NCI-H2107 (cell line): ENCODE measurements at places on chromosomes 16 and 17.

DNA sequence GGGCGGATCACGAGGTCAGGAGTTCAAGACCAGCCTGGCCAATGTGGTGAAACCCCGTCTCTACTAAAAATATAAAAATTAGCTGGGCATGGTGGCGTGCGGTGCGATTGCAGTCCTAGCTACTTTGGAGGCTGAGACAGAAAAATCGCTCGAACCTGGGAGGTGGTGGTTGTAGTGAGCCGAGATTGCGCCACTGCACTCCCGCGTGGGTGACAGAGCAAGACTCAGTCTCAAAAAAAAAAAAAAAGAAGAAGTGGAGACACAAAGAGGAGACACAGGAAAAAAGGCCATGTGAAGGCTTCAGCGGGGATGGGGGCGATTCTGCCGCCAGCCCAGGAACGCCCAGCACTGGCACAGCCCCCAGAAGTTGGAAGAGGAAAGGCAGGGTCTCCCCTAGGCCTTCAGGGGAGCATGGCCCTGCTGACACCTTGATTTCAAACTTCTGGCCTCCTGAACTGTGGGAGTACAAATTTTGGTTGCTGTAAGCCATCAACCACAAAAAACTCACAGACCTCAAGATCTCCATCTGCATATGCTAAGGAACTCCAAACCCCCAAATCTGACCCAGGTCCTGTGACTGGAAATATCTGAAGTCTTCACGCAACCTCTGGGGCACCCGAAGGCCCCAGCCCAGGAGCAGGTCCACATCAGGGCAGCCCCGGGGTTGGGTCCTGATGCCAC, 7.0 kb downstream of the SGSH start:
- no peak for DNase-seq

DNA sequence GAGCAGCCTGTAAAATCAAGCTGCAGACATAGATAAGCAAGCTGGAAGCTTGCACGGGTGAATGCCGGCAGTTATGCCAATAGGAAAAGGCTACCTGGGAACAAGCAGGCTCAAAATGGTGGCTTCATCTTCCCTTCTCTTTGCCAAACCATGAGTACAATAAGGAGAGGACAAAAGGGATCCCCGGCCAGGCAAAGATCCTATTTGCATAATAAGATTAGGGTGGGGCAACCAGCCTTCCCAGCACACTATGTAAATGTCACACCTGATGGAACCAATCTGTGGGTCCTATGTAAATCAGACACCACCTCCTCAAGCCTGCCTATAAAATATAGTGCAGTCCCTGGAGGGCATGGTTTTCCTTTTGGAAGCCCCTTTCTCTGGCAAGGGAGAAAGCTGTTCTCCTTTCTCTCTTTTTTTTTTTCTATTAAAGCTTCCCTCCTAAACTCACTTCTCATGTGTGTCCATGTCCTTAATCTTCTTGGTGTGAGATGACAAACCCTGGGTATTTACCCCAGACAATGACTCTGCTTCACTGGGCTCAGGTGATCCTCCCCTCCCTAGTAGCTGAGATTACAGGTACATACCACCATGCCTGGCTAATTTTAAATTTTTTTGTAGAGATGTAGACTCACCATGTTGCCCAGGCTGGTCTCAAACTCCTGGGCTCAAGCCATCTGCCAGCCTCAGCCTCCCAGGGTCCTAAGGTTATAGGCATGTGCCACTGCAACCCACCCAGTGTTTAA, 44.2 kb downstream of the PSMD12 start:
- DNase-seq: no peak

DNA sequence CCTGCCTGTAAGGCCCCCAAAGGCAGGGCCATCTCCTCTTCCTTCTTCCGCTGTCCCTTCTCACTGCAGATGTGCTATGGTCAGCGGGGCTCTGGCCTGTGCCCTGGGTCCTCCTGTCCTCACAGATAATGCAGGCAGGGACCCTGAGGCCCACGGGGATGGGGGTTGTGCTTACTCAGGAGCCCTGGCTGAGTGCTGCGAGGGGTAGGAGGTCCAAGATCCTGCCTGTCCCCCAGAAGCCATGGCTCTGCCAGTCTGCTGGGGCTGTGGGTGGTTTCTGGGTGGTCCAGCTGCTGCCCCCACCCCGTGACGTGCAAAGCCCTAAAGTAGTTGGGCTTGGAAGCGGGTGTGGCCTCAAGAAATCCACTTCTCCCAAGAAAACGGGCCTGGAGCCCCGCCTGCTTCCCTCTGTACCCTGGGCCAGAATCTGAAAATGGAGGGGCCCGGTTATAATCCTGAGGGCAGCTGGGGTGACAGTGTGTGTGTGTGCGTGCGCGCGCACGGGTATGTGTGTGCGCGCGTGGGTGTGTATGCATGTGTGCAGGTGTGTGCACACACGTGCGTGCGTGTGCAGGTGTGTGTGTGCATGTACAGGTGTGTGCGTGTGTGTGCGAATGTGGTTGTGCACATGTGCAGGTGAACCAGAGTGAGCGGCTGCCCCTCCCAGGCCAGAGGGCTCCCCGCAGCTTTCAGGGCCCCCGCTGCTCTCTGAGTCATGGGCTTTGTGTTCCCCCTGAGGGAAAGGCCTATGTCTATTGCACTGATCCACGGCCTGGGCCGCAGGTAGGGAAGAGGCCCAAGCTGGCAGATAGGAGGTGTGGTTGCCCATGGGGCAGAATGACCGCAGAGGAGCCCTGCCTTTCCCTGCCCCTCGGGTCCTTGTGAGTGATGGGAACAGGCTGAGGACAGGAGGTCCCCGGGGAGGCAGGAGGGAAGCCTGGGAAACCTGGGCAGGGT, 13.8 kb downstream of the SPNS2 start:
- no peak for DNase-seq

GRCh38 chr17:66429680-66430079, 127.3 kb downstream of the PRKCA start:
- DNase-seq: no peak

- DNase-seq: peak; percentile 85
These were observed 18.8 kb downstream of the BCL7C start for GRCh38 chr16:30874821-30875717.

DNA sequence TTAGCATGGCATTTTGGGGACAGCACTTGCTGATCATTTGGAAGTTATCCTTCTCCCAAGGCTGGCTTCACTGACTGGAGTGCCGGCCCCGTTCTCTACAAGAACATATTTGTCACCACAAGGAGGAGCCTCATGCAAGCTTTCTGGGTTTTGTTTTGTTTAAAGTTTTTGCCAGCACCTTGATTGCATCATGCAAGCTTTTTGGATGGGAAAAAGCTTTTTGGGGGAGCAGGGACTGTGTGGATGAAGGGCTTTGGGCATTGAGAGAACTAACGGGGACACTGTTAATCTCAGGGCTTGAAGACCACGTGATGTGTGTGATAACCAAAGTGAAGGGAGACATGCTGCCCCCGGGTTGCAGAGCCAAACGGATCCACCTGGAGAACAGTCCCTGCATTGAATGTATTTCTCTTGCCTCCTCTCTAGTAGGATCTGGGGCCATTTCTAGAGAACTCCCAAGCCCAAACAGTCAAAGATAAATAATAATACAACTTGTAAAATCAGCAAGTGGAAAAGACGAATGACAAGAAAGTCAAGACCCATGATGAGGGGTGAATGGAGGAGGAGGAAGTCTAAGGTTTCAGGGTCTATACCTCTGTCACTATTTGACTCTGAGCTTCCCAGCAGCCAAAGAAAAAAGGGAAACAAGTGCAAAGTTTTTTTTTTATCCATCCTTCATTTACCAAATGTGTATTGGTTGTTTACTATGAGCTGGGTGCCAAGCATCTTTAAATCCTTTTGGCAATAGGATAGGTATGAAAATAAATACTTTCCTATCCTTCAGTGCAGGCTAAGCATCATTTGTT, 17.2 kb downstream of the TMEM114 start:
- no peak for DNase-seq

DNA sequence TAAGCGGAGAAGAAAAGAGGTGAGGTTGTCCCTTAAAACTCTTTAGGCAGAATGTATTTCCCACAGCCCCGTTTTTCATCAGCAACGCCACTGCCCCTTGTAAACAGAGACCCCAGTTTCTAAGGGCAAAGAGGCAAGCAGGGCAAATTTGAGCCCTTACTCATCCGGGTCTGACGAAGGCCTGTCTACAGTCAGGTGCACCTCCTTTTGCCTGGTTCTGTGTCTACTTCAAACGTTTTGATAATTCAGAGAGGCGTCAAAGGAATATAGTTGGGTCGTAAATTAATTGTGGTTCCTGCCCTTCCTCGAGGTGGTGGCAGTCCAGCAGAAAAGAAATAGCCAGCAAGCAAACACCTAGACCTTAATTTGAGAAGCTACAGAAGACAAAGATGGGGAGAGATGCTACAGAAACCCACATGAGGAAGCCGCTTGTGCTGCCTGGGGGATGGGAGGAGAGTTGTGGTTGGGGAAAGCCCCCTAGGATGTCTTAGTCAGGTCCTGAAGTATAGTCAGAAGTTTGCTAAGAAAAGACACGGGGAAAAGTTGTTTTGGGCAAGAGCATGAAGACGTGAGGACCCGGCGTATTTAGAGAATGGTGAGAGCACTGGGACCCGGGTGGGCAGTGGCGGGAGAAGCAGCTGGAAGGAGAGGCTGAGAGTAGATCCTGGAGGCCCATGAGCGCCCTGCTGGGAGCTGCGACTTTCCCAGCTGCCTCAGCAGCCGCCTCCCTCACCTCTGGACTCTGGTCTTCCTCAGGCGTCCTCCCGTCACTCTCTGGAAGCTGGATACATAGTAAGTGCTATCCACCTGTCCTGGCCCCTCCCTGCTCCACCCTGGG, 2.4 kb downstream of the FBRS start:
- no peak for DNase-seq

- DNase-seq: no peak
These were observed 9.1 kb downstream of the MNT start for GRCh38 chr17:2391597-2392251.

- DNase-seq: no peak
These were observed 3.9 kb upstream of the SPATA32 start for GRCh38 chr17:45265821-45266220.

- no peak for DNase-seq
These were observed 7.2 kb upstream of the UNK start for GRCh38 chr17:75777296-75777922.

DNA sequence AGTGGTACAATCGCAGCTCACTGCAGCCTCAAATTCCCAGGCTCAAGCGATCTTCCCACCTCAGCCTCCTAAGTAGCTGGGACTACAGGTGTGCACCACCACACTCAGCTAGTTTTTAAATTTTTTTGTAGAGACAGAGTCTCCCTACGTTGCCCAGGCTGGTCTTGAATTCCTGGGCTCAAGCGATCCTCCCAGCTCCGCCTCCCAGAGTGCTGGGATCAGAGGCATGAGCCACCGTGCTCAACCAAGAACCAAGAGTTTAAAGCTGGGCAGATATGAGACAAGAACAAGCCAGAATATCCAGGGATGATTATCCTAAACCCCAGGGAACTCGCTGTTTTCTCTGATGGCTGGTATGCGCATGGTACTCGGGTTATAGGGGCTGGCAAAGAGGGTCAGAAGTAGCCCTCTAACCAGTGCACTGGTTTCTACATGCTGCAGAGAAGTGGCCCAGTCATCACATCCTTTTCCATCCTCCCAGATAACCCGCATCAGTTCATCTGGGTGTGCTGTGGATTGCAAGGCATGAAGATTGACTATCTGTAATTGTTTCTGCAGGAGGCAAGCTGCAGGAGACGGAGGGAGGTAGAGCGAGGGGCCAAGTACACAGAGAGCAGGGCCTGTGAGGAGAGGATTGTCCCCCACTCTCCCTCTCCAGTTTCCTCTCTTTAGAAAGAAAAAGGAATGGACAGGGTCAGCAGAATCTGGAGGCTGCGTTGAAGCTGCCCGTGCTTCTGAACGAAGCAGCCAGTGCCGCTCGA, 33.6 kb upstream of the TOB1 start:
- DNase-seq: no peak
